Trophoblast cell (in vitro differentiated cells and primary cell): ENCODE measurements at places on chromosomes 6 and 20.

DNA sequence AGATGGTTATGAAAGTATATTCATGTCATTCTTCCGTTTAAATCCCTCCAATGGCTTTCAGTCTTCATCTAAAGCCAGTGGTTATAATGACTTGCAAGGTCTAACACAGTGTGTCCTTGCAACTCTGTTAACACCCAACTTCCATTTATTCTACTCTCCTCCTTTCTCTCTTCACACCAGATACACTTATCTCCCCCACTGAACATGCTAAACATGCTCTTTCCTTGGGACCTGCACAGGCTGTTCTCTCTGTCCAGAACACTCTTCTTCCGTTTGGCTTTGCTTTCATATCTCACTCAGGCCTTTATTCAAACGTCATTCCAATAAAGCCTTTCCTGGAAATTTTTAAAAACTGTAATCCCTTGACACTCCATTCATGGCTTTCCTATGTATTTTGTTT lies 91.5 kb downstream of the EPHA7 start:
- no peak for DNase-seq

DNA sequence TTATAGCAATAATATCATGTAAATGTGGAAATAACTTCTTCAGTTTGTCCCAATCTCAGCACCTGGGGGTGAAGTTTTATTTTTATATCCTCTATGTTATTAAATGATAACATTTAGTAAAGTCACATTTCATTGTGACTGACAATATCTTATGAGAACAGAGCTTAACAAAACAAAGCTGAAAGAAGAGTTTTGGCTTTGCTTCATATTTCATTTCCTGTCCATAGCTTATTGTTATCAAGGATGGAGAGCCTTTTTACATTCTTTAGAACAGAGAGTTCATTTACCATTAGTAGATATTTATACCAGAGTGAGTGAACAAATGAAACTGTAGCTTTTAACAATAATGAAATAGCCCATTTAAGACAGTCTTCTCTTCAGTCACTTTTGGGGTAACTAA lies 231.9 kb upstream of the SGK1 start:
- no peak for DNase-seq

DNA sequence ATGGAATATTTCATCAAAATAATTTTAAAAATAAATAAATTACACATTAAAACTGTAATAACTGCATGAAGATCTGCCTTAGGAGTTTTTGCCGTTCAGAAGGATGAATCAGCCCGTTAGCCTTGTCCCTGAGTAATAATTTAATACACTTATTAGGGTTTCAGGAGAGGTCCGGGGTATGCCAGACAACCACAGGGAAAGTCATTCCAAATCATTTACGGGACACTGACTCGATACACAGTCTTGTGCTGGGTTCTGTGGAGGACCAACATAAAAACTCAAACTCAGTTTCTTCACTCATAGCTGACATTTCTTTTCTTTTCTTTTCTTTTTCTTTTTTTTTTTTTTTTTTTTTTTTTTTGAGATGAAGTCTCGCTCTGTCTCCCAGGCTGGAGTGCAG lies 735 bp upstream of the LY6G6F start:
- DNase-seq: no peak

- no peak for DNase-seq
Measured at GRCh38 chr20:45153752-45154151, 20.9 kb upstream of the PI3 start.

GRCh38 chr6:75402296-75402695 lies 91.3 kb downstream of the FILIP1 start:
- peak; percentile 58 for DNase-seq

DNA sequence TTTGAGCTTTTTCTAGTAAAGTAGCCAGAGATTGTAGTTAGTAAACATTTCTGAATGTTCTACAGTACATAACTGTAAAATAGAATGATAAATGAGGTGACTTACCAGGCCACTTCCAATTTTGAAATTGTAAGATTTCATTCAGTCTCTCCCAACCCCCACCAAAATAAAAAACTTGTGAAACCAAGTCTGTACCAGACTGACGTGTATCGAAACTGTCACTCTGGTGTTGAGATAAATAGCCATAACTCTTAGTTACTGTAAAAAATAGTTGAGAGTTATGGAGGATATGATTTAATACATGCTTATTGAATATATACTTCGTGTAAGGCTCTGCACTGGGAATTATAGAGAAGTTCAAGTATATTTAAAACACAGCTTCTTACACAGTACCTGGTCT lies 455.7 kb downstream of the PLCB1 start:
- no peak for DNase-seq

DNA sequence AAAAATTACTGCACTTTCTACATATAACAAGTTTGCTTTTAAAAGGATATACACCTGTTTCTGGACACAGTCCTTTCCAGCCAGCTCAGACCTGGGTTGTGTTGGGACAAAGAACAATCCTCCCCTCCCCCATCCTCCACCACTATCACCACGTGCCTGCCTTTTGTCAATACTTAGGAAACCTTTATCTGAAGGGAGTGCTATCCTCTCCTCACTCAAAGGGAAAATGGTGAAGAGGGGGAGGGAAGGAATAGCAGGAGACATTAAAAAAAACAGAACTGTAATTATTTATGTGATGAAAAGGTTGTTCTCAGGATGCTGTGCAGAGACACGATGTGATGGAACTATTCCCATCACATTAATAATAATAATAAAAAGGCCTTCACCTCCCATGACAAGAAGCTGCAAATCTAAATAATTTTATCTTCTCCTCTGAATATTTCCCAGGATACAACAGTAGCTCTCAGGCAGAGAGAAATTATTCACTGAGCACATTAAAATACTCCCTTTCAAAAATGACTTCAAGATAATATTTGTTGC lies 105.5 kb downstream of the NRSN1 start:
- DNase-seq: no peak

DNA sequence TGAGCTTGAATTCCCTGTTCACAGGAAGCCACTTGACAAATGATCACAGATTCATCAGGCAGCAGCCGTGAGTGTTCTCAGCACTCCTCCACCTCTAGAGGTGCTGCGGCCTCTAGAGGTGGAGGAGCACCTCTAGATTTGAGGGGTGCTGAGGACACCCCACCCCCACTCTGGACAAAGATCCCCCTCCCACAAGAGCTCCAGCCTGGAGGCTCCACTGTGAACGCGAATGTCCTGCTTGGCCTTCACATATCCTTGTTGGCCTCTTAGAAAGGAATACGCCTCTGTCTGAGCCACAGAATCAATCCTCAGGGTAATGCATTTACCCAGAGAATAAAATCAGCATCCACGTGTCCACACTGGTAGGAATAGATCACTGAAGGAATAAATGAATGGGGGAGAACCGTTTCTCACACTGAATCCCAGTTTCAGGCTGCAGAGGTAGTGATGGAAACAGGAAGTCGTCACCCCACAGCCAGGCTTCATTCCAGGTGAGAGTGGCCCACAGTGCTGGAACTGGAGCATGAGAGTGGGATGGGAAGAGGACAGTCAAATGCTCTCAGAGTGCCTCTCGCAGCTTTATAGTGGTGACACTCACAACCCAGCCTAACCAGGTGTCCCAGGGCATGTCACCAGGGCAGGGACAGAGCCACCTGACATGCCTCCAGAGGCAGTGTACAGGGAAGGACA lies 16.6 kb downstream of the NPEPL1 start:
- DNase-seq: no peak

DNA sequence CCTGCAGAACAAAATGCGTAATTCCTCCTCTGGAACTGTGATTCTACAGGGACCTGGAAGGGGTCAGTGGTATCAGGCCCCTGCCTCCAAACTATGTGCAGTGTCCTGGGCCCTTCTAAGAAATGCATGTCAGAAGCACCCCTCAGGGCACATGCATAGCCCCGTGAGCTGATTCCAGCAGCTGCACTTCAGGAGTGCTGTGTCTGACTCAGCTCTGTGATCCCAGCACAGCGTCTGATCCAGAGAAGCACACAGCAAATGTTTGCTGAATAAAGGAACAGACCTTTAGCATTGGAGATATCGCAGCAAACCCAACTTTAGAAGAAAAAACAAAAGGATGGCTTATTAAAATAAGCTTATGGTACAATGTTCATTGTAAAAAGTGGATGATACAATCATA lies 15.8 kb upstream of the MAFB start:
- no peak for DNase-seq

DNA sequence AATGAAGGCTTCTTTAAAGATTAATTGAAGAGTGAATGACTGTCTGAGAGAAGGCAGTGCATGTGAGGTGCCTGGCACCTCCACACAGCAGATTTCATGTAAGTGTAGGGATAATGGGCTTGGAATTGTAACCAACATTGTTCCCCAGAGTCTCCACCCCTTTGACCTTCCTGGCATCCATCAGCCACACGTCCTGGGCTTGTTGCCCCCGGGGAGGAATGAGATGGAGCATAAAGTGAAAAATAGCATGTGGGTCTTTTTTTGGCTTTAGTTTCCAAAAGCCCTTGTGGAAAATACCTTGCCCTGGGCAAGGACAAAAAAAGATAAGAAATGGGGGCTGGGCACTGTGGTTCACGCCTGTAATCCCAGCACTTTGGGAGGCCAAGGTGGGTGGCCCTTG lies 242.2 kb upstream of the ECI2 start:
- peak; percentile 34 for DNase-seq

- no peak for DNase-seq
Measured at GRCh38 chr6:35185971-35186370, 27.8 kb upstream of the SCUBE3 start.

DNA sequence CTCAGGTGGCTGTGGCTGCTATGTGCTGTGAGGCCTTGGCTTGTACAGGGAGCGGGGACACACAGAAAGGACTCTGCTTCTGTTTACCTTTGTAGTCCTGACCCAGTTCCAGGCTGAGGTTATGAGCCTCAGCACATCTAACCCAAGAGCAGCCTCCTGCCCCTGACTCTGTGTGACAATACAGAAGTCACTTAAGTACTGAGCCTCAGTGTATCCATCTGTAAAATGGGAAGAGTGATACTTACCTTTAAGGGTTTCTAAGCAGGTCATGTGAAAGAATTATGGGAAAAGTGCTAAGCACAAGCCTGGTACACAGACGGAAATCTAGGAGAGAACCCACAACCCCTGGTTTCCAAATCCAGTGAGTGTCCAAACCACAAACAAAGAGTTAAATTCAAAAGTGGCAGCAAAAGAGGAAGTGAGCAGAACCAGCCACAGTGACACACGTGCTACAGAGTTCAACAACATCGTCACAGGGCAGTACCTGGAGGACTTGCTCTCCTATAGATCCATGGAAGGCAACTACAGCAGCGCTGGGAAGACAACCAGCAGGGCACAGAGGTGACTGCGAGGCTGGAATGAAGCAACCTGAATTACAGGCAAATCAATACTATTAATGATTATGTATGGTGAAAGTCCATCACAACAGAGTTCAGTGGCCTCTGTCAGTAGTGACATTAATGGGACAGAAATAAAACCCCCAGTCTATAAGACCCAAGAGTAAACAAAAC lies 12.5 kb downstream of the TRIM26 start:
- DNase-seq: no peak

DNA sequence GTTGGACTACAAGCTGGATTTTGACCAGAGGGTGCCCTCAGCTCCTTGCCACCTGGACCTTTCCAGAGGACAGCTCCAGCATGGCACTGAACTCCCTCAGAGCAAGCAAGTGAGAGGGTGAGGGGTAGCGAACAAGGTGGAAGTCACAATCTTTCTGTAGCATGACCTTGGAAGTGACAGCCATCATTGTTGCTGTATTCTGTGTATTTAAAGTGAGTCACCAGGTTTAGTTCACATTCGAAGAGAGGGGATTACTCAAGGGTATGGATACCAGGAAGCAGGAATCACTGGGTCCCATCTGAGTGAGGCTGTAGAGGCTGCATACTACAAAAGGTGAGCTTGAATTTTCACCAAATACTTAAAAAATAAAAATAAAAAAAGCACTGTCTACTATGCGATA lies 280.0 kb upstream of the SPTLC3 start:
- DNase-seq: no peak

GRCh38 chr20:1377984-1378734 lies 14.7 kb downstream of the FKBP1A start:
- peak; percentile 35 for DNase-seq

GRCh38 chr6:122330315-122330714 lies 69.1 kb upstream of the HSF2 start:
- DNase-seq: no peak

GRCh38 chr6:40413239-40413638 lies 173.9 kb downstream of the LRFN2 start:
- DNase-seq: no peak

DNA sequence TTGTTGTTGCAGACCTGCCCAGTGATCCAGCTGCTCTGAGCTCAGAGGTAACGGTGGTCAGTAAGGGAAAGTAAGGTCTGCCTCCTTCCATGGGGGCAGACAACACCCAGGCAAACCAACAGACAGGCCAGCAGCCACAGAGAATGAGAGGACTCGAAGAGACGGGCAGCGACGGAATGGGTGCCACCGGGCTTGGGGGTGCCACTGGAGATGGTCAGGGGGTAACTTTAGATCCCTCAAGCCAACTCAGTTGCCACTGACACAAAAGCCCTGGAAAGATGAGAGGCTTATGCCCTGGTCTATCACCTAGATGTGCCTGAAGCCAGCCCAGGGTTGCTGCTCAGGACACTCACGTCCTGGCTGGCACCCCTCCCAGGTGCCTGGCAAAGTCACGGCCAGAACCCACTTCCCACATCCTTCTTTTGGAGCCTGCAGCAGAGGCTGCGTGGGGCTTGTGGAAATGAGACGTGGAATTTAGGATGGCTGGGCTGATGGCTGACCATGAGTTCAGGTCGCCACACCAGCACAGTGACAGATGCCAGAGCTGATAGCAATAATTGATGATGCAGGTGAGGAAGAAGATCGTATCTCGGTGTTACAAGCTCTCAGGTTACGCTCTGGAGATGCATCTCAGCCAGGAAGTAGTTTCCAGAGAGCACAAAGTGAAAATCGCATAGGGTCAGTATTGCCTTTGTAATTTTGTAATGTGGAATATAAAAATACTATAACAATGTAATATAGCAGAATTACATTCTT lies 209.1 kb downstream of the SYNDIG1 start:
- no peak for DNase-seq

- peak; percentile 32 for DNase-seq
Measured at GRCh38 chr20:31666258-31667042, 28.7 kb downstream of the COX4I2 start.

- DNase-seq: no peak
Measured at GRCh38 chr20:59412875-59413284, 112.5 kb downstream of the EDN3 start.

GRCh38 chr6:112480553-112480952 lies 133.4 kb downstream of the RFPL4B start:
- no peak for DNase-seq
